ENCODE measurements at places on chromosomes 3 and 15.

- no peak overlapping the region for H3K4me3 ChIP-seq
- H3K36me3 ChIP-seq: no peaks in the 10 kb centered on the region
- no peaks in the 10 kb centered on the region for H3K4me1 ChIP-seq
- H3K27me3 ChIP-seq: no peaks in the 10 kb centered on the region
- H3K27ac ChIP-seq: no peak overlapping the region
- DNase-seq: no peak
These were observed 159.3 kb downstream of the IL1RAP start for GRCh38 chr3:190673148-190673547.

DNA sequence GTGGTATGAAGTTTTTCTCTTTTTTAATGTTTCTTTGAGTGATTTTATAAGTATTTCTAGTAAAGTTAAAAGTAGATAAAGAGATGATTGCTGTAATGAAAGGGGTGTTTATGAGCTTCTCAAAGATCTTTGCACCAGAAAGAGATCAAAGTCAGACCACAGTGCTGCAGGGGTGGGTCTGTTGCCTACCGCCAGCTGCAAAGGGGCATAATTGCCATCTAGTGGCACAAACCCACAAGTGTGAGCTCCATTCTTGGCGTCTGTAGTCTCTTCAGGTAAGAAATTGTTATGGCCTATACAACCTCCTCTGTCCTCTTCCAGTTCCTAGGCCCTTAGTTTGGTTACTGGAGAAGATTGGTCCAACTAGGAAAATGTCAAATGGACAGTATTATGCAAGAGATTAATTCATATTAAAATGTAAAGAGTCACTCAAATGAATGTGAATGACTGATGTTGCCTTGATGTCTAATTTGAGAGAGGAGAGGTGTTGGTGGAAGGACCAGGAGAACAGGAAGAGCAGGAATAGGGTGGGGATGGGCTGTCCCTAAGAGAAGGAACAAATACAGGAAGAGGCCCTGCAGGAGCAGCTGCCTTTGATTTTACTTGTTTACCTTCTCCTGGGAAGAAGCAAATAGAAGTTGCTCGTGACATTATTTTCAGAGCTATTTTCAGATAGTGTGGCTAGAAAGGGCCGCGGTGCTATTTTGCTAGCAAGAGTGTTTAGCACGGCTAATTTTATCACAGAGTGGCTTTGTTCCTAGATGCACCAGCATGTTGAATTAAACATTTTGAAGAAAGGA lies 53.0 kb upstream of the GSK3B start:
- no peaks in the 10 kb centered on the region for H3K36me3 ChIP-seq
- no peak for DNase-seq
- H3K4me1 ChIP-seq: no peaks in the 10 kb centered on the region
- H3K27ac ChIP-seq: no peak overlapping the region
- no peaks in the 10 kb centered on the region for H3K27me3 ChIP-seq

GRCh38 chr3:29936054-29936453 lies 655.2 kb downstream of the RBMS3 start:
- no peak overlapping the region for H3K27ac ChIP-seq
- H3K27me3 ChIP-seq: no peaks in the 10 kb centered on the region
- no peaks in the 10 kb centered on the region for H3K4me1 ChIP-seq
- H3K4me3 ChIP-seq: no peak overlapping the region
- no peak for DNase-seq
- H3K36me3 ChIP-seq: no peaks in the 10 kb centered on the region

GRCh38 chr3:128496602-128497304 lies 3.8 kb upstream of the GATA2 start:
- no peak for DNase-seq
- no peaks in the 10 kb centered on the region for H3K27me3 ChIP-seq
- H3K4me3 ChIP-seq: no peak overlapping the region

GRCh38 chr3:31174079-31174478 lies 279.6 kb upstream of the GADL1 start:
- H3K27me3 ChIP-seq: no peaks in the 10 kb centered on the region
- H3K36me3 ChIP-seq: no peaks in the 10 kb centered on the region
- no peak overlapping the region for H3K27ac ChIP-seq
- H3K4me3 ChIP-seq: no peak overlapping the region
- no peak for DNase-seq

DNA sequence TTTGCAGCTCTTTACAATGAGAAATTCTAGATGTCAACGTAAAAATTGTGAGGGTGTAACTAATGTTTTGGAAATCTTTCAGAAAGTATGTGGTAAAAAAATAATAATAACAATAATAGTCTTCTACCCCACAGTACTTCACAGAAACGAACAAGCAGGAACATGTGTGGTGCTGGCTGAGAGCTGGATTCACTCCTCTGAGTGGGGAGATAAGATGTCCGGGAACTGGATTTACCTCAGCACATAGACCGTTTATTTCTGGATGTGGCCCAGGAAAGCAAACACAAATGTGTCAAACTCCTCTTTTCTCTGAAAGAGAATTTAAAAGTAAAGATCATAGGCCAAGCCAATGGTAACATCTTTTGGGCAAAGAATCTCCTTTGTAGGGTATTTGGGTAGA lies 103.4 kb downstream of the SLC49A4 start:
- no peak for DNase-seq
- no peaks in the 10 kb centered on the region for H3K36me3 ChIP-seq
- no peak overlapping the region for H3K27ac ChIP-seq
- H3K27me3 ChIP-seq: no peaks in the 10 kb centered on the region
- no peaks in the 10 kb centered on the region for H3K4me1 ChIP-seq
- no peak overlapping the region for H3K4me3 ChIP-seq

GRCh38 chr3:31275038-31275572 lies 257.6 kb upstream of the STT3B start:
- H3K36me3 ChIP-seq: no peaks in the 10 kb centered on the region
- no peak for DNase-seq
- no peaks in the 10 kb centered on the region for H3K4me1 ChIP-seq
- no peak overlapping the region for H3K4me3 ChIP-seq
- peaks cover 2% of the 10 kb centered on the region for H3K27me3 ChIP-seq
- no peak overlapping the region for H3K27ac ChIP-seq

DNA sequence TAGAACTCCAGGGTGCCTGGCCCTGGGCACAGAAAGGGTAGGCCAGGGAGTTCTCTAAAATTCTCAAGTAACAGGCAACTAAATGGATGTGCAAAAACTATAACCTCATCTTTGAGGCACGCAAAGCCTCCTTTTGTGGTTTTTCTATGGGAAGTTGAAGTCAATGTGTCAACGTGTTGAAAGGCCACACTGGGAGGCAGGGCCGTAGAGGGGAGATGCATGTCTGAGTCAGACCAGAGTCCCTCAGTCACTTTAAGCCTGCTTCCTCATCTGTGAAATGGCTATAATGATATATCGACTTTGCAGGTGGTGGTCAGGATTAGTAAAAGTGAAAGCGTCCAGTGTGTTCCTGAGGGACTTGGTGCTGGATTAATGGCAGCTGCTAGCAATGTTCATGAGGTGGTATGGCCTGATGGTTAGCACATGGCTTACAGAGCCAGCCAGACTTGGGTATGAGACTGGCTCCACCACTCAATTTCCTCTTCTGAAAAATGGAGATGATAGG lies 17.0 kb downstream of the TGM5 start:
- H3K4me1 ChIP-seq: no peaks in the 10 kb centered on the region
- no peak for DNase-seq
- no peaks in the 10 kb centered on the region for H3K36me3 ChIP-seq
- H3K27ac ChIP-seq: no peak overlapping the region
- H3K4me3 ChIP-seq: no peak overlapping the region

DNA sequence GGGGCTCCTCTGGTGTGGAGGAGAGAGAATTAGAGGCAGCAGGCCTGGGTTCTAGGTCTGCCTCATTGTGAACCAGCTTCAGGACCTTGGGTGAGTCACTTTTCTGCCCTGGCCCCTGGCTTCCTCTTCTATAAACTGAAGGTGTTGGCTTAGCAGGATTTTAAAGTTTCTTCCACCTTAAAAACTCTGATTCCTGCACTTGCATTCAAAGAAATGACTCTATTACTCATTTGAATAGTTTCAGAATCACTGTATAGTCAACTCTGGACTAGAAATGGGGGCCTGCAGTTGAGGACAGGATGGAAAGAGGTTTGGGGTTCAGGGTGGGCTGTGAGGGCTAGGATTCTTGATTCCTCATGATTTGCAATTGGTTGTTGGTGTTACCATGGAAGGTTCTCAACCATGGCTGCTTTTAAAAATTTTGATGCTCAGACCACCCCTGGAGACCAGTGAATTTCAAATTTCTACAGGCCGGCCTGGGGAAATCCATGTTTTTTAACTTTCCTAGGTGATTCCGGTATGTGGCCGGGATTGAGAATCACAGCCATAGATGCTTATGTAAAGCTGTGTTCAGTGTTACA lies 19.9 kb downstream of the SMAD3 start:
- H3K4me3 ChIP-seq: no peak overlapping the region
- H3K4me1 ChIP-seq: peaks cover 100% of the 10 kb centered on the region
- H3K27me3 ChIP-seq: no peaks in the 10 kb centered on the region
- peak overlapping the region; percentile 100 for H3K27ac ChIP-seq
- peaks cover 4% of the 10 kb centered on the region for H3K36me3 ChIP-seq

DNA sequence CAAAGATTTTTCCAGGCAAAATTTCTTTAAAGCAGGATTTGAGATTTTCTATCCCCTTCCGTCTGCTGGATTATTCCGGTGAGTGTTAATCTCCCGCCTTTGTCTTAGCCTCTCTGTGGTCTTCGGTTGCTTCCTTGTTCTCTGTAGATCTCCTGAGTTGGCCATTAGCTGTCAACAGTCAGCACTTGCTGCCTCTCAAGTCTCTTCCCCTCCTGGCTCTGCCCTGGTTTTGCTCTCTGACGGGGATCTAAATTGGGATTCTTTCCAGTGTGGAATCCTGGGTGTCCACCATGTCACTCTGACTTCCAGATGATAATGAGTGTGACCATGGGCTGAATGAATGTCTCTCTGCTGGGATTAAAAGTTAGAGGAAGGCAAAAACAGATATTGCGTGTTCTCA lies 121.5 kb downstream of the IGF1R start:
- H3K27ac ChIP-seq: peak overlapping the region; percentile 21
- H3K4me1 ChIP-seq: peaks cover 42% of the 10 kb centered on the region
- H3K4me3 ChIP-seq: no peak overlapping the region

- DNase-seq: no peak
- no peaks in the 10 kb centered on the region for H3K36me3 ChIP-seq
- H3K27me3 ChIP-seq: no peaks in the 10 kb centered on the region
- no peak overlapping the region for H3K27ac ChIP-seq
- H3K4me3 ChIP-seq: no peak overlapping the region
These were observed 36.8 kb upstream of the TNFSF10 start for GRCh38 chr3:172560026-172560425.

- no peak overlapping the region for H3K4me3 ChIP-seq
- no peak for DNase-seq
- peak overlapping the region; percentile 61 for H3K27ac ChIP-seq
- peaks cover 20% of the 10 kb centered on the region for H3K4me1 ChIP-seq
- no peaks in the 10 kb centered on the region for H3K27me3 ChIP-seq
These were observed 68.6 kb downstream of the VGLL4 start for GRCh38 chr3:11574981-11575669.

- peak; percentile 1 for DNase-seq
- no peak overlapping the region for H3K4me3 ChIP-seq
- H3K36me3 ChIP-seq: no peaks in the 10 kb centered on the region
- no peaks in the 10 kb centered on the region for H3K27me3 ChIP-seq
- peaks cover 6% of the 10 kb centered on the region for H3K4me1 ChIP-seq
These were observed 183.8 kb upstream of the KCNMB2 start for GRCh38 chr3:178352326-178353005.

DNA sequence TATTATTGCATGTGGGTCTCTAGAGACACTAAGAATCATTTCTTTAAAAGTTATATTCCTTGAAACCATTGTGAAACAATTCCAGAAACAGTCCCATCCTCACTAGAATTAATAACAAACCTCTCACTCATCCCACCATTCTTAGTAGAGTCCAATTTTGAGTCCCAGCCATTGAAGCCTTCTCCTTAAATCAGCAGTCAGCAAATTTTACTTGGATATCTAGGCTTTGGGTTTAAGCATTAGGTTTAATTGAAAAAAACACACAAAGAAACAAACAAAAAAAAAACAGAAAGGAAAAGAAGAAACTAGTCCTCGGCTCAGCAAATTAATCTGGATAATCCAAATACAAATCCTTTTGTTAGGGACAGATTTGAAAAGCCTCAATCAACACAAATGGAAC lies 109.3 kb downstream of the LRRC3B start:
- no peaks in the 10 kb centered on the region for H3K36me3 ChIP-seq
- H3K4me3 ChIP-seq: no peak overlapping the region
- no peaks in the 10 kb centered on the region for H3K4me1 ChIP-seq
- no peaks in the 10 kb centered on the region for H3K27me3 ChIP-seq

DNA sequence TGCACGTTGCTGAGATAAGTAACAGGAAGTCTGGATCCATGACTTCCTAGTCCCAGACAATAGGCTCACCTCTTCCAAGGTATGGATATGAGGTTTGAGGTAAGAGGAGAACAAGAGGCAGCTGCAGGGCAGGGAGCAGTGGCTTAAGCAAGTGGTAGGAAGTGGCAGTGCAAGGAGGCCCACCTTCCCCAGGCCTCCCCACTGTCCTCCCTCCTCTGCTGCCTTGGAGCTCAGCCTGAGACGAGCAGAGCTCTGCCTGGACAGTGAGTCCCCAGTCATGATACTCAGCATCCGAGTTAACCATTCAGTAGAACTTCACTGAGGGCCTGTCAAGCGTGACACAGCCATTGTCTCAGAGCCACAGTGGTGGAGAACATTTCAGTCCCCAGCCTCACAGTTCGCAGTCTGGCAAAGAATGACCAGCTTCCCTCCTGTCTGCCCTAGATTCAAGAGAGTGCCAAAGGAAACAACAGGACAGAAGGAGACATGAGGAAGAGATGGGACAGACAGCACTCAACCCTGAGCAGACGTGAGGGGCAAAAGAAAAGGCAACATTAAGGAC lies 41.4 kb upstream of the BOC start:
- no peak for DNase-seq
- no peaks in the 10 kb centered on the region for H3K36me3 ChIP-seq
- peaks cover 2% of the 10 kb centered on the region for H3K27me3 ChIP-seq
- no peak overlapping the region for H3K27ac ChIP-seq

GRCh38 chr3:185552358-185552877 lies at the start of gene LIPH:
Gene LIPH, minus strand, starts transcription at chr3:185552588. Its CDS starts 117 bp downstream, at chr3:185552471.
- no peaks in the 10 kb centered on the region for H3K36me3 ChIP-seq
- H3K27me3 ChIP-seq: no peaks in the 10 kb centered on the region
- peak; percentile 89 for DNase-seq
- peak within 1 kb of the TSS; percentile 88 for H3K27ac ChIP-seq

DNA sequence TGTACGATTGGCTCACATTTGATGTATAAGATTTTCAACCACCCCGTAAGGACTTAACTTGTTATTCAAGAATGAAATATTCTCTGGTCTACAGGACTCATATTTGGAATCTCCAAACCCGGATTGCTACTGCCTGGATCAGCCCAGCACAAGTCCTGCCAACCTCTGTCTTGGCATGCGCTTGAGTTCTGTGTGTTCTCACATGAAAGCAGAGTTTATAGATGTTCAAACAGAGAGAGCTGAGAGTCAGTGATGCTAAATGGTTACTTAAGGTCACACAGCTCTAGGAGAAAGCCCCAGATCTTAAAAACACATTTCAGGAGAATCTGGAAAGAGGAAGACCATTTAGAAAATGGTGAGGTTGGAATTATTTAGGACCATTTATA lies 268.0 kb upstream of the TBL1XR1 start:
- peak overlapping the region; percentile 60 for H3K27ac ChIP-seq
- no peak for DNase-seq
- no peak overlapping the region for H3K4me3 ChIP-seq
- H3K27me3 ChIP-seq: no peaks in the 10 kb centered on the region

Measured in Panc1 (cell line).